ENCODE measurements at places on chromosomes 1 and 21.

- DNase-seq = no peak
These were observed 112.6 kb downstream of the MACF1 start for GRCh38 chr1:39317111-39317510.

GRCh38 chr1:58968360-58968952 is 184.6 kb upstream of the JUN start:
- DNase-seq = no peak

GRCh38 chr21:44804762-44805161 is 3.1 kb upstream of the UBE2G2 start:
- no peak for DNase-seq

DNA sequence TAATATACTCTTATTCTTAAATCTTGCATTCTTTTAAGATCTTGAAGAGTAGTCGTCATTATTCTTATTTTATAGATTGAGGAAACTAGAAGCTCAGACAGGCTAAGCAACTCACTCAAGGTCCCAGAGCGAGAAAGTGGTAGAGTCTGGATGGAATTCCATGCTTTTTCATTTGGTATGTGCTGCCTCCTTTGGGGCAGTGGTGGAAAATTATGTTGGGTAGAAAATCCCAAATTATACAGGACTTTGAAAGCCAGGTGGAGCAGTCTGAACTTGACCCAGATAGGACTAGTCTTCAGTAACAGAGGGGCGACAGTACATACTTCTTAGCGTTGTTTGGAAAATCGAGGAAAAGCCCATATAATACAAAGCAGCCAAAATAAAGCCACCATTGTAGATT is 205.6 kb downstream of the ATG4C start:
- no peak for DNase-seq

GRCh38 chr1:40844887-40845878 is 17.0 kb downstream of the CITED4 start:
- no peak for DNase-seq

DNA sequence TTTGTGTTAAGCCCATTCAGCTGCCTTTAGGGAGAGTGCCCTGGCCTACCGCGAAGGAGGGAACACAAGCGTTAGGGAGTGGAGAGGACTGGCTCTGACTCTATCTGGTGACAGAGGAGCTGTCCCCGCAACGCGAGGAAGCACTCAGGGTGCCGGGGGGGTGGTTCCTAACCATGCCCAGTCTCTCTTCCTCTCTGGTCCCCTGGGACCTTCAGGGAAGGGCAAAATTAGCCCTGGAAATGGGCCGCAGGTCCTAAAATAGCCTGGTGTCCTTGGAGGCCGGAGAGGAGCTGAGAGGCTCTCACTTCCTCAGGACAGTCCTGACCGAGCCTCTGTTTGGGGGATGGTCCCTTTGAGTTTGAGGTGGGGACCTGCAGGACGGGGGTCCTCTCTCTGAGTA is 5.8 kb downstream of the SLC45A1 start:
- DNase-seq = no peak
